Fibroblast of skin of abdomen (primary cell): ENCODE measurements at places on chromosomes 2 and 18.

DNA sequence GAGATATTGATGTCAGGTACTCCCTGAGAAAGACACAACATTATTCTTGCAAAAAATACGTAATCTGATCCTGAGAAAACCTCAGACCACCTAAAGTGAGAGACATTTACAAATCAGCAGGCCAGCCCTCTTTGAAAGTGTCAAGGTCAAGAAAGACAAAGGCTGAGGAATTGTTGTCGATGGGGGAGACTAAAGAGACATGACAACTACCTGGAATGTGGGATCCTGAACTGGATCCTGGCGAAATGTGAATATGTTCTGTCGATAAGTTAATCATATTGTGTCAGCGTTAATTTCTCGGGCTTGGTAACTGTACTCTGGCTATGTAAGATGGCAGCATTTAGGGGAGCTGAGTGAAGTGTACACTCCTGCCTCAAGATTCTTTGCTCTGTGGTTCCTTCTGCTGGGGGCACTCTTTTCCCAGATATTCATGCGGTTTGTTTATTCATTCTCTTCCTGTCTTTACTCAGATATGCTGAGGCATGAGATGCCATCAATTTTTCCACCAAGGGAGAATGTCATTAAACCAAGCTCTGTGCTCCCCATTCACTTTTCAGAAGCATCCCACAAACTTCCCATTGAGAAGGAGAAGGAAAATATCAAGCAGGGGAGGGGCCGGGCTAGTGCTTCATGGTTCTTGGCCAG, 154.9 kb downstream of the CAPN13 start:
- DNase-seq: no peak

DNA sequence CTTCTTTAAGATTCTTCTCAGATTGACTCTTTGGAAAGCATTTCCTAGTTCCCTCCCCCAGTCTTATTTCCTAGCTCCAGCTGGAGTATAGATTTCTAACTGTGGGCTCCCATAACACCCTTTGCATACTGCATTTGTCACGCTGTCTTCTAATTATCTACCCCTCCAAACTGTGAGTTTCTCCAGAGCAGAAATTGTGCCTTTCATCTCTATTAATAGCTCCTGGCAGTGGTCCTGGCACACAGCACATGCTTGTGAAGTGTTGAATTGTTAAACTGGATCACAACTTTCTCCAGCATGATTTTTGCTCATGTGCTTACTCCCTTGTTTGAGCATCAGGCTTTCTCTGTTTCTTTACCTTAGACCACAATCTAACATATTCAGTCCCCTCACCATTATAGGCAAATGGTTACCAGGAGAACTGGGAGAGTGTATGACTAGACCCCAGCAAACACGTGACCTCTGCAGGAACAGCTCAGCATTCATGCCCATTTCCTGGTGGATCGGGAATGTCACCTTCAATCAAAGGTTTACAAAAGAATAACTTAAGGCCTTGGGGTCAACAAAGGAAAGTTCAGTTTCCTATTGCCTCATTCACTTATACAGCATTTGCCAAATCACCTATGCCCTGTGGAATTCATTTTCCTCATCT, 175.7 kb upstream of the TANK start:
- peak; percentile 50 for DNase-seq

DNA sequence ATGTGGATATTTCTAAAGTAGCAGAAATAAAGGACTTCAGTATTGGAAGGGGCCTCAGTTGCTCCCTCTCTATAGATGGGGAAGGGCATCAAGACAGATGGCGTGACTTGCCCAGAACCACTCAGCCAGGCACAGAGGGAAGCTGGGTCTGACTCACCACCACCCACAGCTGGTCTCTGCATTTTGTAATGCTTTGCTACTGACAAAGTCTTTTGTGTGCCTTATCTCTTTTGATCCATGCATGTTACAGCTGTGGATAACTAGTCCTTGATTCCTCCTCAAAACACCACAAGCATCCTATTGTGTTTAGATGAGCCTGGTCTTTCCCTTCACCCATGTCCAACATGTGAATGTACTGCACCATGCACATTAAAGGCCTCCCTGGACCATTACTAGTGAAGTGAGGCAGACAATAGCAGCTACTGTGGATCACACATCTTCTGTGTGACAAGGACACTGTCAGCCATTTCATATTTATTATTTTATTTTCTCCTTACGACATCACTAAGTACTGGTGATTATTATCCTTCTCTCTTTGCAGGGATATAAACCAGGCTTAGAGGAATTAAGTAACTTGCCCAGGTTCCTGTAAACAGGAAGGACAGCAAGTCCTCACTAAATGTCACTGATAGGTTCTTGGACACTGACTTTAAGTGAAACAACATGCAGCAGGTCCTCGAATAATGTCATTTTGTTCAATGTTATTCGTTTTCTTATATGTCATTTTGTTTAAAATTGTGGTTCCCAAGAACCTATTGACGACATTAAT, 29.6 kb upstream of the IL37 start:
- DNase-seq: peak; percentile 72

GRCh38 chr18:48931680-48932461, 18.9 kb downstream of the SMAD7 start:
- no peak for DNase-seq

DNA sequence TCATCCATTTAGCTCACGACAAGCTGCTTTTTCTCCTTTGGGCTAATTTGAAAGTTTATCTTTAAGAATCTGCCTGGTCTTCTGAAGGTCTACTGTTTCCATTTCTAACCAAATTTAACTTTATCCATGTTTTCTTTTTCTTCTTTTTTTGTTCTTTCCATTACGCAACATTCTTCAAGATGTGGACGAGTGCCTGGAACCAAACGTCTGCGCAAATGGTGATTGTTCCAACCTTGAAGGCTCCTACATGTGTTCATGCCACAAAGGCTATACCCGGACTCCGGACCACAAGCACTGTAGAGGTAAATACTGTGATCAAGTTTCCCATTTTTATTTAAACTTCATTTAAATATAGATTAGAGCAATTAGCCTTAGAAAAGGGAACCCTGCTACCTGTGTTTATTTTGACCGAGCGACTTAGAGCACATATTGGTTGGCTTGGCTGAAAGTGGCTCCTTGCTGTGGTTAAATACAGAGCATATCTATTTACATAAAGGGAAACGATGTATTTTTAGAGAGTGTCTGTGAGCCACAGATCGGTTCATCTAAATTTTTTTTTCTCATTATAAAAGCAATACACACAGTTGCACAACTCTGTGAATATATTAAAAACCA, 183.4 kb upstream of the RASGRP3 start:
- no peak for DNase-seq

- DNase-seq: no peak
Observed at GRCh38 chr2:98649992-98650375, 41.6 kb downstream of the UNC50 start.

- no peak for DNase-seq
Observed at GRCh38 chr2:46349115-46349547, 51.9 kb downstream of the EPAS1 start.

GRCh38 chr18:46431522-46432171, 225.4 kb downstream of the LOXHD1 start:
- DNase-seq: no peak

DNA sequence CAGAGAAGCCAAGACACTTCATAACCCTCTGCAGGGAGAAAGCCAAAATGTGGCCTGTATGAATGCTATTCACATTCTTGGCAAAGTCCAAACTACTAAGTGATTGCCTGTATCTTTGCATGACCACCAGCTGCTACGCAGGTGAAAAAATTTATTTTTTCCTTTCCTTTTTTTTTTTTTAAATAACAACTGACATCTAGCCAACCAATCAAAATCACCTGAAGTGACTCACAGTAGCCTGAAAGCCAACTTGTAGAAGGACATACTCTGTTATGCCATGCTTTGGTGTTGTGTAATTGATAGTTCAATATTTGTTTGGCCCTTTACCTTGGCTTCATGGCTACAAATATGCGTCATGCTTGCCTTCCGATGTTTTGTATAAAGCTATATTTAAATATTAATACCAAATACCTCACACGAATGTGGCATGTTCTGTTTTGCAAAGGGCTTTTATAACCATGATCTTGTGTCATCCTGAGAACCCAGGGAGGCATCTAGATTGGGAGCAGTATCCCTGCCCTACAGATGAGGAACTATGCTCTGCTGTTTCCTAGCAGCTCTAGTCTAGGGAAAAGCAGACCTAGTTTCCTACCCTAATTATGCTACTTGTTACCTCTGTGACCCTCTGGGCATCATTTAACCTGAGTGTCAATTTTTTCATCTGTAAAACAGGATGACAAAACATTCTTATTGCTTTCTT, 102.1 kb downstream of the MYOM1 start:
- DNase-seq: no peak

GRCh38 chr2:140695155-140695554, 1435.7 kb downstream of the LRP1B start:
- DNase-seq: peak; percentile 71

- DNase-seq: peak; percentile 54
Observed at GRCh38 chr18:45056926-45057325, 376.2 kb downstream of the SETBP1 start.

GRCh38 chr2:188870289-188870688, 103.9 kb upstream of the COL3A1 start:
- DNase-seq: peak; percentile 96

- peak; percentile 65 for DNase-seq
Observed at GRCh38 chr2:23651187-23652080, 266.5 kb downstream of the KLHL29 start.

DNA sequence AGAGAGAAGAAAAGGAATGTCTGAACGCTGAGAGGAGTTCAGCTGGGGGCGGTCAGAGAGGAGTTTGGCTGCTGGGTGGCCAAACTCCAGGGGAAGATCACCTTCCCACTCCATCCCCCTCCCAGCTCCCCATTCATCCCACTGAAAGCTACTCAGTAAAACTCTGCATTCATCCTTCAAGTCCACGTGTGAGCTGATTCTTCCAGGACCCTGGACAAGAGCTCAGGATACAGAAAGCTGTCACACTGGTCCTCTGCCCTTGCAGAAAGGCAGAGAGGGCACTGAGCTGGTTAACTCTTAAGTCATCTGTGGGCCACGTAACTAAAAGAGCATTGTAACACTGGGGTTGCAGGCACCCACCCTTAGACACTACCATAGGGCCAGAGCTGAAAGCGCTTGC, 132.1 kb upstream of the ARL4C start:
- no peak for DNase-seq

- DNase-seq: no peak
Observed at GRCh38 chr2:126467367-126468054, 188.4 kb upstream of the GYPC start.

- no peak for DNase-seq
Observed at GRCh38 chr2:240551811-240552210, 6.0 kb downstream of the ANKMY1 start.

DNA sequence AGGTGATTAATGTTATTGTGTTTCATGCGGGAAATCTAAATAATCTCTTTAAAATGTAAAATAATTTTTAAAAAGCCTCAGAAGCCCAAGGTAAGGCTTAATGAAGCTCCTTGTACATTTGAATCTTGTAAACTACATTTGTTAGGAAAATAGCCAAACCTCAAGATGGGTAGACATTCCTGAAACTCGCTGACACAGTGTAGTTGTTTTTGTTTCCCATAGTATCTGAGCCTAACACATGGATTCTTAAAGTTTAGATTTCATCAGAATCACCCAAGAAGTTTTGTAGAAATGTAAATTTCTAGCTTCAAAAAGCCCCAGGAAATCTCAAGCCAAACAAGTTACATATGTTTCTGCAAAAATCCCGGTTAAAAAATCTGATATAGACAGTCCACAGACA, 1221.1 kb upstream of the ACVR2A start:
- DNase-seq: peak; percentile 73

GRCh38 chr2:17658251-17658843, 95.3 kb downstream of the SMC6 start:
- DNase-seq: peak; percentile 59

DNA sequence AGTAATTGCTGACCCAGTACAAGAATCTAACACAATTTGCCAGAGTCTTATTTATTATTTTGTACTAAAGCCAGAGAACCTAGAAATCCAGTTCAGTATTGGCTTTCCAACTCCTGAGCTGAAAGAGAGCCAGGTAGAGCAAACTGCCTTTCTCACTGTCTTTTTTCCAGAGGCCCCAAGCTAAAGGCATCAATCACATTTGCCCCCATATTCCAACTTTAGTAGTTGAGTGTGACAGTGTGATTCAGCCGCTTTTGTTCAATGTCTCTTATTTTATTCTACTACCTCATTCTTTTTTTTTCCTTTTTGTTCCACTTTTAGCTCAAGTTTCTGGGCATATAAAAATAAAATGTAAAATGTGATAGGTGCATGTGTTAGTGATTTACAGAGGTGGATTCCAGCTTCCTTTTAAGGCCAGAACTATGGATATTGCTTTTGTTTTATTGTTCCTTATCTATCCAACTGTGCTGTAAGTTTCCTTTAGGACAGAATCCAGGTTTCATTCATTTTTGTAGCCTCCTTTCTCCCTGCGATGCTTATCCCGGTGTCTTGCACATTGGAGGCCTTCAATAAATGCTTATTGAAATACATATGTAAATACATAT, 153.0 kb downstream of the ZEB2 start:
- no peak for DNase-seq

DNA sequence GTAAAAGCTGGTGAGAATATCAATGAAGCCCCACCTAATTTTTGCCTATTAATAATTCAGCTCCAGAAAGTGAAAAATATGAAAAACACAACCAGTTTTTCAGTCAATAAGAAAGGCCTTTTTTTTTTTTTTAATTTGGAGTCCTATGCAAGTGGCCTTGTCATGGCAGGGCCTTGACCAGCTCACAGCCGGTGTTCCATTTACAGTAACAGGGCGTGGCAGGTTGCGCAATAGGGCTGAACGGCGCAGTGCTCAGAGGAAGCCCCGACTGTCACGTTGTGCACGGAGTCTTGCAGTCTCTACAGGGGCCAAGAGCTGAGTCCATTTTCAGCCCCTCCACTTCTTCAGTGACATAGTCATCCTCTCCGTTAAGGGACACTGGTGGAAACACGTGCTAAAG, 184.1 kb upstream of the FN1 start:
- DNase-seq: no peak

- DNase-seq: no peak
Observed at GRCh38 chr18:31209041-31209440, 46.4 kb upstream of the DSC1 start.

DNA sequence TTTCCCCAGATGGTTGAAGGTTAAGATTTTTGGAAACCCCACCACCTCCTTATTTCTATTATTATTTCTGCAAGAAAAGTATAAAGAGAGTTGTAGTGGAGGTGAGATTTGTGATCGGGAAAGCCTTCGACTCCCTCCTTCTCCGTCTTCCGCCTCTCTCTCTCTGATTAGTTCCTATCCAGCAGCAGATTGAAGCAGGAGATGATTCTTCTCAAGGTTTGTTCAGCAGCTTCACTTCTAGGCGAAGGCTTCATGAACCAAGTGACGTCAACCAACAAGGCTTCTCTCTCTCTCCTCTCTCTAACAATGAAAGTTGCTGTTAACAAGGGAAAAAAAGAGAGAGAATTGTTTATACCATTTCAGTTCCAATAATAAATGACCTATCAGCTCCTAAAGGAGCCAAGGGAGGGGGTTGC, at the start of gene BAZ2B:
Gene BAZ2B (minus strand): TSS at position 263 of the 416 bp plus-strand sequence. CDS start 137,829 bp downstream, outside the sequence.
- peak; percentile 82 for DNase-seq

- peak; percentile 39 for DNase-seq
Observed at GRCh38 chr2:106825161-106825560, 60.8 kb downstream of the ST6GAL2 start.

DNA sequence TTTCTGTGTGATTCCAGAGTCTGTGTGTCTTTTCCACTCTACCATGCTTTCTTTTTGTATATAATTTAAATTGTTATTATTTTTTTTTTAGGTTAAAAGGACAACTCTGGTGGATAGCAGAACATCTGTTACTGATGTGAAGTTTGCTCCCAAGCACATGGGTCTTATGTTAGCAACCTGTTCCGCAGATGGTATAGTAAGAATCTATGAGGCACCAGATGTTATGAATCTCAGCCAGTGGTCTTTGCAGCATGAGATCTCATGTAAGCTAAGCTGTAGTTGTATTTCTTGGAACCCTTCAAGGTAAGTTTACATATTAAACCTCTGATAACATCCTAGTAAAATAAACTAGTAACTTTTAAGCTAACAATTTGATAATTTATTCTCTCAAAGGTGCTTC, 15.3 kb downstream of the SEH1L start:
- DNase-seq: no peak
